ENCODE measurements at places on chromosomes 2 and 18.

GRCh38 chr2:182666674-182667314 is 49.3 kb upstream of the DNAJC10 start:
- DNase-seq, result no peak

DNA sequence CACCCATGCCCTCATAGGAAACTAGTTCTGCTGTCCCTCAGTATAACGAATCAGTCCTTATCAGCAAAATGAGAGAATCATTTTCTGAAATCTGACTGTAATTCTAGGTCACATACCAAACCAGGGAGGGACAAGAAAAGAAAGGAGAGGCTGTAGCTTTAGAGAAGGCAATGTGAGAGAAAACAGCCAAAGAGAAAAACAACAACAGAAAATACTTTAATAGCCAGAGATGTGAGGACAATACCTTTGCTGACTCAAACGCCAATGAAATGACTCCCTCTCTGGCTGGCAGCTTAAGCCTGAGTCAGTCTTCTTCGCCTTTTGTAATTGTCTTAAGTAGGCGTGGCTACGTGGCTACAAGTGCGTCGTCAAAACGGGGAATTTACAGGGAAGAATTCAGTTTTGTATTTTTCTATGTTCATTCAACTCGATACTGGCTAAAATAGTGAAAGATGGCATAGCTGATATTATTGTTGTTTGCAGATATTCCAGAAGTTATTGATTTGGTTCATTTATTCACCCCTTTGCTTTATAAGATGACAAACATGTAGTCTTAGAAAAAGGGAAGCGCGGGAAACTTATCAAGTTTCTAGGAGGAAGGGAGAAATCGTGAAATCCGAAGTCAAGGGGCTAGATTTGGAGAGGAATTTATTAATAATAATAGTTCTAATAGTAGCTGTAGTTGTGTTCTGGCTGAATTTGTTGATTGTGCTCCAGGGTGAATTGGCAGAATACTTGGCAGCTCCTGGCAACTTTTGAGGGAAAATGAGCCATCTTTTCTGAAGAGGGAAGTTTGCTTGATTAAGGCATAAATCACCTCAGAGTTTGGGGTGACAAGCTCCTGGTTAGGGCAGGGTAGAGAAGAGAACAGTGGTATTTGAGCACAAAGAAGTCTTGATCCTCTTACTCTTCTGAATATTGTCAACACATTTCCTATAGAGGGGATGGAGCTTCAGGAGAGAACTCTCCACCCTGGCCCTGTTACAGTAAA is at the start of gene IL1A:
Gene IL1A, minus strand, starts transcription at position 295 of the 991 bp plus-strand sequence. CDS start 723 bp downstream, outside the sequence.
- peak; percentile 47 for DNase-seq

DNA sequence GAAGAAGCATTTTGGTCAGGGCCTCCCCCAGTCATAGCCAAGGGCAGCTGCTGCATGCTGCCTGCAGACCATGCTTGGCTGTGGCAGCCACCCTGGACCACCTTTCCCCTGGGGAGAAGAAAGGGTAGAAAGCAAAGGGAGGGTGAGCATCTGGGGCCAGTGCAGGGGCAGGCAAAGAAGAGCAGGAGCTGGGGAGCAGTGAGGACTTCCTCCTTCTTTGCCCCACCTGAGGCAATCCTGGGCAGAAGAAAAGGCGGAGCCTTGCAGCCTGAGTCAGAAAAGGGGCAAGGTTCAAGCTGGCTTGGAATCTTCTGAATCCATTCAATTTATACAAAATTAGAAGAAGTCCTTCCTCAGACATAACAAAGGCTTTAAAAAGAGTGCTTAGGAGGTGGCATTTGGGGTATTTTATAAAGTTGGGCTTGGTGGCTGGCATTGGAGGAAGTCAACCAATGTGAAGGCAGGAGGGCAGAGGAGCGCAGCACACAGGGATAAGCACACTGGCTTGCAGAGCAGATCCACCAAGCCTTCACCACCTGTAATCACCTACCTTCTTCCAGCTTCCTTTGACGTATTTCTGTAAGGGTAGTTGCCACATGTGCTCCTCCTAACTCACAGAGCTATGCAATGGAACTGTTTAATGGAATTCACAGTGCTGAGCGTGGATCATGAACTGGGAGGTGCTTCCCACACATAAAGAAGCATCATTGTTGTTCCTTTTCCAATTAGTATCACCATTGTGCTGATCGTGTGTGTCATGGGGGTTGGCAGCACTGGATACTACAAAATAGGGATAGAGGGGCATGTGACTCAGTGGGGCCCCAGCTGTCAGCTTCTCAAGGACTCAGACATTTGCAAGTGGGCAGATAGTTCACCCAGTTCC is 154.4 kb upstream of the EPAS1 start:
- DNase-seq, result no peak

DNA sequence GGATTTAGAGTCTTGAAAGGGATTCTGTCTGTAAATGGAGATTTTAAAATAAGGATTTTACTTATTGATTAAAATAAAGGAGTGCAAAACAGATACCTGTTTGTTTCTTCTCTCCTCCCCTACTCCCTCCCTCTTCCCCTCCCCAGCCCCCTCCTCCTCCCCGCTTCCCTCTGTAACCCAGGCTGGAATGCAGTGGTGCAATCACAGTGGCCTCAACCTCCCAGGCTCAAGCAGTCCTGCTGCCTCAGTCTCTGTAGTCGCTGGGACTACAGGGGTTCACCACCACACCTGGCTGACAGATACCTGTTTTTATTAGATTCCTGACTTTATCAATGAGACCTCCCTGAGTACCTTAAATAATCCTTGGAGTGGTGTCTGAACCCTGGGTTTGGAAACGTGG is 57.1 kb downstream of the OXER1 start:
- DNase-seq, result no peak

DNA sequence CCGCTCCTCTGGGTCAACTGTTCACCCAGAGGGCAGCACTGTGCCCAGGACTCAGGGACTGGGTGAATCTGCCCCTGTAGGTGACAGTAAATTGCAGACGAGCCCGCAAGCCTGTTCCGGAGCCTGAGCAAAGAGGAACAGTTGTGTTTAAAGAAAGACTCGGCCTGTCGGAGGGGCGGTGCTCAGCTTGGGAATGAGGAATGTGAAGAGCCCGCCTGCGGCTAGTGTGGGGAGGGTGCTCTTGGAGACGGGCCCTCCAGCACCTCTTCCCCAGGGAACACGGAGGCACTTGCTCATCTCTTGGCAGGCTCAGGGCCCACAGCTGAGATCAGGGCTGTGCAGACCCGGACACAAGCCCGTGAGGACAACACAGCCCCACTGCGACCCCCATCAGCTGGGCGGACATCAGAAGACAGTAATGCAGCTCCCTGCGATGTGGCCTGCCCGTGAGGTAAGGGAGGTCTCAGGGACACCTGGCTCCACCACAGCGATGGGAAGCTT is 299.0 kb downstream of the NDUFA10 start:
- no peak for DNase-seq

- DNase-seq, result no peak
Measured at GRCh38 chr2:121502781-121503180, 27.9 kb upstream of the RNU4ATAC start.

DNA sequence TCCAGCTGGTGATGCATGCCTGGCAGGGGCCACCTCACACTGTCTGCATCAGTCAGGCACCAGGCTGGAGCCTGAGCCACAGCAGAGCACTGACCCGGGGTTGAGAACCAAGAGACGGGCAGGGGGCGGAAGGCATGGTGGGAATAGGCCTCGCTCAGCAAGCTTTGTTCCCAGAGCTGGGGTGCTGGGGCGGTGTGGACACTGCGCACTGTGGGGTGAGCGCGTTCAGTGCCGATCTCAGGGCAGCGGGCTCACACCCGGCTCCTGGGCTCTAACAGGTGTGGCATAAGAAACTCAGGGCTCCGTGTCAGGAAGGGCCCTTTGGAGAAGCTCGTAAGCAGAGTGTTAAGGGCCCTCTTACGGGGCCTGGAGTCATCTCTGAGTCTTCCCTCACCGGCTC is 15.7 kb downstream of the SH3RF3 start:
- DNase-seq, result no peak

GRCh38 chr2:178811901-178812300 is 4.7 kb upstream of the TTN start:
- no peak for DNase-seq

- DNase-seq, result no peak
Measured at GRCh38 chr2:239042046-239042445, 194.2 kb downstream of the TWIST2 start.

DNA sequence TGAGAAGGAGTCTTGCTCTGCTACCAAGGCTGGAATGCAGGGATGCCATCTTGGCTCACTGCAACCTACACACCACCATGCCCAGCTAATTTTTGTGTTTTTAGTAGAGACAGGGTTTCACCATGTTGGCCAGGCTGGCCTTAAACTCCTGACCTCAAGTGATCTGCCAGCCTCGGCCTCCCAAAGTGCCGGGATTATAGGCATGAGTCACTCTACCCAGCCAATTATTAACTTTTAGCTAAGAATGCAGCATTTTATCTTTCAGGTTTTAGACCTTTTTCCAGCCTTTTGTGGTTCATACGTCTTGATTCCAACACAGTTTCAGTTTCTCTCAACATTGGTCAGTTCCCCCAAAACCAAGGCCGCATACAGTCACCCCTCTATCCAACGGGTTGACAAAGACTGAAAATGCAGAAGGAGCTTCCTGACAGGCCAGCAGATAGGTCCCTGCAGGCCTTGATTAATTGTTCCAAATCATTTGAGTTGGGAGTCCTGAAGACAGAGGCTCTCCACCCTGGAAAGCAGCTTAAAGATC is 262.2 kb upstream of the KLHL29 start:
- DNase-seq, result no peak

GRCh38 chr18:23968638-23969604 is 45.6 kb upstream of the TTC39C start:
- no peak for DNase-seq

GRCh38 chr2:133817680-133818566 is 249.7 kb upstream of the NCKAP5 start:
- no peak for DNase-seq

DNA sequence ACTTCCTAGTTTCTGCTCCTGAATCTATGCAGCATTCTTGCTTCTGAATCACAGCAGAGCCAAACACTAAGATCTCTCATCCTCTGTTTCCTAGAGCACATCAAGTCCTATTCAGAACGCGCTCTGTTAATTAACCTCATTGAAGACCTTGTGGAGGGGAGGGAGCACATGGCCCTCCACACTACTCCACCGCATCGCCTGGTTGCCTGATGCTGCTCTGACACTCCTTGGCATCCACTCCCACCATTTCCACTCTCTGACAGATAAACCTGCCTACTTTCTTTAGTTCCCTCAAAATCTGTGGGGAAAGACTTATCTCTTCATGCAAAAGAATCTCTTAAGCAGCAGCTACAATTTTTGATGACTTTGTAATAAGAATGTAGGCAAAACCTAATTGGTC is 802.3 kb upstream of the GYPC start:
- no peak for DNase-seq

GRCh38 chr2:226117510-226118065 is 682.0 kb downstream of the IRS1 start:
- no peak for DNase-seq

GRCh38 chr2:203534621-203535077 is 452 bp downstream of the RAPH1 start:
- peak; percentile 71 for DNase-seq

- DNase-seq, result no peak
Measured at GRCh38 chr2:68734688-68735525, at the start of gene ARHGAP25. Gene ARHGAP25, plus strand, starts transcription at chr2:68734811. Its CDS starts 389 bp downstream, at chr2:68735200.

DNA sequence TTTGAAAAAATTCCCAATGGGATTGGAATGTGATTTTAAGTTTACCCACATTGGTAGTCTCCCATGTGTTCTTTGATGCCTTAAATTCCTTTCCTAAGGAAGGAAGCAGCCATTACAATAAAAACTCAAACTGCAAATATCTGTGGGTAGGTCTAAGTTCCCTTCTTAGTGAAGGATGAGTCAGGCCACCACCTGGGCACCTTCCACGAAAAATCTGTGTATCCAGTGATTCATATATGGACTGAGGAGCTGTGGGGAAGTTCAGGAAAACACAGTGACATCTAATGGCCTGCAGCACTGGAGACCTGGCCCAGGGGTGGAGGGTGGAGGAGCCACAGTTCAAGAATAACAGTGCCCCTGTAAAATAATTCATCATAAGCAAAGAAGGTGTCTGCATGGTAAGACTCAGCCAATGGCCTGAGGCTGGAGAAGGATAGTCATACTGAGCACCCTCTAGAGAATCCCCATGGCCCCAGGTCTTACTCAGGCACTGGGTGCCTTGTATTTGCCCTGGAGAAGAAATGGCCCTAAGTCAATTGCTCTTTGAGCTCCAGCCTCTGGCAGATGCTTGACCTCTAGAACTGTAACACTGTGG is 248.6 kb downstream of the SP3 start:
- no peak for DNase-seq

DNA sequence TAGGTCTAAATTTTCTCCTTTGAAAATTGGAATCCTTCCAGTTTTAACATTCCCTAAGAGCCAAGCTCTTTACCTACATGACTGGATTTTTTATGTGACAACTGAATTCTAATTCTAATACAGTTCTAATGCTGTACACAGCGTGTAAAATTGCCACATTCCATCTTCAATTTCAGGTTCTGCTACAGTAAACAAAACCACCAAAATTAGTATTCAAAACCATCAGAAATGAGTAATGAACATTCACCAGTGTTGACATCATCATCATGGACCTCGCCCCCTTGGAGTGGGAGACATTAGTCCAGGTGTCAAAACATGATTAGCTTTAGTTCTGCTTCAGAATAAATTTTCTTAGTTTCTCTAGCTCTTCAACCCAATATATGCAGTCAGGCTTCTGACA is 133.6 kb downstream of the MBD2 start:
- DNase-seq, result no peak

DNA sequence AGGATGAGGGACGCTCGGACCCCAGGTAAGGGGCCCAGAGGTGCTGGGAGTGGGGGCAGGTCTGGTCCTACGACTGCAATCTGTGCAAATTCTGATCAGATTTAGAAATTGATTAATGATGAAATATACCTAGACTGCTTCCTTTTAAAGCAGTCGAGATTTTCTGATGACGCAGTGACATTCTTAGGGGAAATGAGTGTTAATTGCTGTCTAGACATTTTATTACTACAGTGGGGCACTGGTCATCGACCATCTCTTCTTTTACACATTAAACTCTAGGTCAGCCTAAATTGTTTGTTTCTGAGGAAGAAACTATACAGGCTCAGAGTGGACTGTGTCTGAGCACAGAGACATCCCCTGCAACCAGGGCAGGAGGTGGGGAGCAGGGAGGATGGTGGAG is 154.4 kb upstream of the SALL3 start:
- no peak for DNase-seq

DNA sequence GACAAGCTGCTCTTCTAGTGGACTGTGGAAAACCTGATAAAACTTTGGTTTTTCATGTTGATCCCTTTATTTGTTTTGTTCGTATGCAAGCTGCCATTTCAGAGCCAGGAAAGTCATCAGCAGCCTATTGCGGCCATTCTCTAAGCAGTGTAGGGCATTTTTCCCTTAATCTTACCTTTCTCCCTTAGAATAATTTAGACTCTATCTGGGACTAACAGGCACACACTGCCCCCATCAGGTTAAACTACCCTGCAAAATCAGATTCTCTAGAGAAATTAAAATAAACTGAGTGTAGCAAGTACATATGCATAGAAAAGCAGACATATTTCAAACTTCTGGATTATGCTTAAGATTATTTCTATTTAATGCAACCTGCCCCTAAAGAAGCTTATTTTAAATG is 347.5 kb downstream of the METTL4 start:
- no peak for DNase-seq

DNA sequence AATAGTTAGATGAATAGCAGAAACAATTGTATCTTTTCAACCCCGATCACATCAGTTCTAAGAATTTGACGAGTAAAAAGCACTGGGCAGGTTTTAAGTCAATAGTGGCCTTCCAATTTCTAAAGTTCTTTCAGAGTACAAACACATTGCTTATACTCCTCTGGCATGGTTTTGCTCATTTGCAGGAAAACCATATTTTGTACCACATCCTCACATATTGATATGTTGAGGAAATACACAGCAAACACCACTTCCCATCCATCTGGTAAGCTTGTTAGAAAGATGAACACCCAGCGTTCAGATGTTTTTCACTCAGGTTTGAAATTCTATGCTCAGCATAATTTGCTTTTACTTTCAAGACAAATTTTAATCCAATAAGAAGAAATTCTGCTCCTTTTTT is 344.6 kb upstream of the ACVR2A start:
- no peak for DNase-seq

Data from T-helper 2 cell (primary cell).